ENCODE measurements at places on chromosomes 3 and 15.
A peak's percentile ranks its signal among the peaks of the same experiment; 100 is the strongest.

DNA sequence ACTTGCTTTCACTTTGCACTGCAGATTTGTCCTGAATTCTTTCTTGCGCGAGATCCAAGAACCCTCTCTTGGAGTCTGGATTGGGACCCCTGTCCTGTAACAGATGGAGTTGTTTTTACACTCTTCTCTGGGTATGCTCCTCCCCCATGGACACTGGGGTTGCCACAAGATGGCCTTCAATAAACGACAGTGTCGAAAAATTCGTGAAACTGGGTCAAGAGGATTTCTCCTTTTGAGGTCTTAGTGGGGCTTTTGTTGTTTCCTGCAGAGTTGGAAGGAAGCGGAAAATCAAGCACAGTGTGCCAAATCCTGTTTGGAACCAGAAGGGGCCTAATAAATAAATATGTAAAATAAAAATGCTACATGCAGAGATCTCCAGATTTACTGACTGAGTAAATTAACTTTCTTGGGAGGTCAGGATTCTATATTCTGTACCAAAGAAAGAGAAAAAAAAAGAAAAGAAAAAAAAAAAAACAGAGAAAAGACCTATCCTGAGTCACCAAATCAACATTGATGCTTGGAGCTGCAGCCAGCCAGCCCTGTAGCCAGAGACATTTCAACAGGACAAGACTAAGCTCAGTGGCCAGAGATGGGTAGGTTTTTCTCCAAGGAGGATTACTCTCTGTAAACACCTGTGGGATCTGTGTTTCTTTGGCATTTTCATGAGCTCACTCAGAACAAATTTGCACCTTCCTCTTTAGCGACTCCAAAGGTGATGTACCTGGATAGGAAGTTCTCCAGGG, 24.8 kb downstream of the CCDC80 start:
- DNase-seq = no peak

- no peak for DNase-seq
These were observed 582.8 kb downstream of the PDCD6IP start for GRCh38 chr3:34381243-34381642.

DNA sequence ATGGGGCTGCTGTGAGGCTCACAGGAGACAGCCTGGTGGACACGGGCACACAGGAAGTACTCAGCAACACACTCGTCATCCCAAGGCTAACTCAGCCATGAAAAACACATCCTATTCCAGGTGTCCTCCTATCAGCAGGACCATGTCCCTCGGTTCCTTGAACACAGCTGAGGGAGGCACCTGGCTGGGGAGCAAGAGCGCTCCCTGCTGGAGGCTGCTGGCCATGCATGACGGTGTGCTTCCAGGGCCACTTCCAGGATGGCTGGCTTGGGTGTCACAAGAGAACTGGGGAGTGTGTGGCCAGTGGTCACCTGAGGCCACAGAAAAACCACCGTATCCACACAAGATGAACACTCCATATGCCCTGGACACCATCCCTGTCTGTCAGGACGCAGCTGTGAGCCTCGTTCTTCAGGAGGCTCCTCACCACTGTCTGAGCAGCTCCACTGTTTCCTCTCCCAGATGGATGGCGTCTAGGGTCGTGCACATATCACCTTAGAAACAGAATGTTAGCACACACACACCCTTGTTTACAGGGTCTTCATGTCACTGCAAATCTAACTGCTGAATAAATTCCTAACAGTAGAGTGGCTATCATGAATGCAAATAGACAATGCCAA, 31.0 kb downstream of the POC1A start:
- peak; percentile 66 for DNase-seq

DNA sequence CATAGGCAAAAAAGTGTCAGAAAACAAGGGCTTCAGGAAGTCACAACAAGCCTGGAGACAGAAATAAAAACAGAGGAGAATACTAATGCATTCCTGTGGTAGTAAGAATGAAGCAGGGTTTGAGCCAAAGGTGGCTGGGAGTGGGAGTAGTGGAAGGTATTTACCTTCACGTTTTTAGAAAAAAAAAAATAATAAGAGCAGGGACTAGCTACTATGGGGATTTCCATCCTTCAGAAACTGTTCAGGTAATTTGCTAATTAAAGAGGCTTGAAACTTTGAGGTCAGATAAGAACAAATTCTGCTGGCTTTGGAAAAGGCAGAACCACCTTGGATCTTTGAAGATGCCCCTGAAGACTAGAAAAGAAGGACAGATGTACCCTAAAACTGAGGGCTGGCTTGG, 18.4 kb downstream of the ILDR1 start:
- no peak for DNase-seq

- DNase-seq = no peak
These were observed 181.8 kb downstream of the SSR3 start for GRCh38 chr3:156373095-156373494.

DNA sequence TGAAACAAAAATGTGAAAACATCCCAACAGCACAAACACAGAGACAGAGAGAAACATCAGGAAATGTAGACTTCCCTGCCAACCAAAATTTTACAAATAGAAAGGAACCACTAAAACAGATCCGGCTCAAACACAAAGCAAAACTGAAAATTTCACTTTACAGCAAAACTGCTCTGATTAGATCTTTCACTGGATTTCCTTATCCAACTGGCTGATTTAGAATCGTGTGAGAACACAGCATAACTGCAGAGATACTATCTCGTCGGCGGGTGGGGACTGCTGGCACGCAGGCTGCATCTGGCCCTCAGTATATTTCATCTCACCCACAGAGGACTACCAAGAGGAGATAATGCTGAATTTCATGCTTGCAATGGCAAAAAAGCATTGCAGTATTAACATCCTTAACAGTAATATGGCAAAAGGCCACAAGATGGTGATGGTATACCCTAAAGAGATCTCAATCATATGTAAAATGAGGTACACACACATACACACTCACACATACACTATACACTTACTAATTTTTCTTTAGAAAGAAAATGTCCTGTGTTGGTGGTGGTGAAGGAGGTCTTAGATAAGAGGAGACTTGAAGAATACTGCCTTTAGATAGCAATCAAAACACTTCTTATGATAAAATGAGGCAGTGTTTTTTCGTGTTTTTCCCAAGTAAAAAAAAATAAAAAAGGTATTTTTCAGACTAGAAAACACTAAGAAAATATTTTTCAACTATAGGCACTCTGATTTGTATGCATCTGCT, 10.6 kb upstream of the LEO1 start:
- peak; percentile 2 for DNase-seq

- no peak for DNase-seq
These were observed 211.9 kb downstream of the EBLN2 start for GRCh38 chr3:73273341-73273740.

DNA sequence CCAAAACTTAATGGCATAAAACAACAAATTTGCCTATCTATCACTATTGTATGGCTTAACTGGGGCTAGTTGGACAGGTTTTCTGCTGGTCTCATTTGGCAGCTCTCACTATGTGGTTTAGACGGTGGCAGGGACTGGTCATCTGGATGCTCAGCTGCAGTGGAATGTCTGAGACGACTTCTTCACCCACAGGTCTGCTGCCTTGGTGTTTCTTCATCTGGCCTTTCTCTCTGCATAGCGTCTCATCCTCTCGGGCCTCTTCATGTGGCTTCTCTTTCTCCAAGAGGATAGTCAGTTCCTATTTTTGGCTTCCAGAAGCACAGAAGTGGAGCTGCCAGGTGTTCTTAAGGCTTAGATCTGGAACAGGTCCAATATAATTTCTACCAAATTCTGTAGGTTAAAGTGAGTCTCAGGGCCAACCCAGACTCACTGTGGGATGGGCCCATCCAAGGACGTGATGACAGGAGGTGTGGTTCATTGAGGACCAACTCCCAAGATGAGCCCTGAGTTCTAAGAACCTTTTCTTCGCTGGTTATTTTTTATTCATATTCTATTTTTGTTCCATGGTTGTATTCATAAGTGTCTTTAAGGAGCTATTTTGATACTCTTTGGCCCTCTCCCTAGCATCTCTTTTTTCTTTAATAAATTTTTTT, 18.6 kb downstream of the UBE2Q2 start:
- DNase-seq = no peak

DNA sequence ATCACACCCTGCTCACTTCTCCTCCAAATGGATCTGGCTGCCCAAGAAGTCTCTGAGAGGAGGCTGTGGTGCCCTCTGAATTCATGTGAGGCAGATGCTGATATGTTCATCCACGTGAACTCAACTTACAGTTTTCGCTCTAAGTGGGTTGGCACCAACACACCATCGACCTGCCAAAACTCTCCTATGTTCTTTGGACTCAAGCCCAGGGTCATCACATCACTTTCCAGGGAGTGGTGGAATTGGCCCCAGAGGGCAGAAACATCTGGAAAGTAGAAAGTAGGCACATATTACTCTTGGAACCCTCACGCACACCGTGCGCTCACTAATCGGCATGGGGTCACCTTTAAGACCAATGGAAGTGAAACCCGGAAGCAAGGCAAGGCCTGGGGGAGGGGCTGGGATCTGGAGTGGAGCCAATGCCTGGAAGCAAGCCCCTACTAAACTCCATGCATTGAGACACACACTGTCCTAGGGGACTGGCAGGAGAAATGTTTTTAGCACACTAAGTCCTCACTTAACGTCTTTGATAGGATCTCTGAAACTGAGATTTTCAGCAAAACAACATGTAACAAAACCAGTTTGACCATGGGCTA, 41.4 kb downstream of the SSUH2 start:
- no peak for DNase-seq

DNA sequence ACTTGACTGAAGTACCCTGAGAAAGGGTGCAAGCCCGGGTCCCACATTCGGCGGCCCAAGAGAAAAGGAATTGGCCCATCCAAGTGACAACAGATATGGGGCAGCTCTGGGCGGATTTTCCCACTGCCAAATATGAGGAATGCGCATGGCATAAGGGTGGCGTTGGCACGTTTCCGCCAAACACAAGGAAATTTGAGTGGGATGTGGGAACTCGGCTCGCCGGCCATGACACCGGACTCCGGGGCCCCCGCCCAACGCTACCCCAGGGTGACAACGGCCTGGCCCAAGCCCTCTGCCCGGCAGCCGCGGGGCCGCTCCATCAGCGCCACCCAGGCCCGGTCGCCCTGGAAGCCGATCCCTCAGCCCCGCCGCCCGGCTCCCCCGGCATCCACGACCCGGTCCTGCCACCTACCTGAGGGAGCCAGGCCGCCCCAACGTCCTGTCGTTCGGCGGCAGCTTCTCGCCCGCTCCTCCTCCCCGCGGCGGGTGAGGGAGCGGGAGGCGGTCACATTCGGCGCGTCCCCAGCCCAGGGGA, 449 bp downstream of the RAF1 start:
- peak; percentile 41 for DNase-seq

DNA sequence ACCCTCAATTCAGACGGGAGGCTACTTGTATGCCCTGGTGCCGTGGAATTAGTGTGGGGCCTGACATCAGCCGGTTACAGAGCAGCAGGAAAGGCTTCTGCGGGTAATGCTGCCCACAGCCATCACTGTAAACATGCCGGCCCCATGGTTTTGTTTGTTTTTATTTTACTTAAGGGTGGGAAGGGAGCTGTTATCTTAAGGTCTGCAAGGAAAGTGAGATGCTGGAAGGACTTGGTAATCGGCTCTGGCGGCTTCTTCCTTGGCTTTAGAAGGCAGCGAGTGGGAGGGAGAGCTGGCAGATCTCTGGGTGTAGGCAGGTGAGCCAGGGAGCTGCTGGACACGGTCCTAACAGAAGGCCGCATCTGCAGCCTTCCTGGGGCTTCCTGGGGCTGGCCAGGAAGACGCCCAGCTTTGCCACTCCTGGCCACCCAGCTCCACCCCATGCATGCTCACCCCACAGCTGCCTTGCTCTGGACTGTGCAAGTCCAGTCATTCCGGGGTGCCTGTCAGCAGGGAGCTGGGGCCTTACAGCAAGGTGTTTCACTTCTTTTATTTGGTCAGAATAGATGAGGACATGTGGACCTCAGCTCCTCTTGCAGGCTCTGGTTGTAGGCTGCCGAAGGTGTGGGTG, 54.1 kb upstream of the FURIN start:
- DNase-seq = no peak

GRCh38 chr3:64873400-64873799, 185.6 kb upstream of the ADAMTS9 start:
- no peak for DNase-seq

GRCh38 chr15:92914768-92915221, 14.7 kb downstream of the CHD2 start:
- DNase-seq = no peak

- DNase-seq = peak; percentile 51
These were observed 4.9 kb upstream of the IL17RD start for GRCh38 chr3:57169872-57170623.

GRCh38 chr3:175957427-175957826, 1098.3 kb downstream of the NAALADL2 start:
- no peak for DNase-seq

- DNase-seq = no peak
These were observed 27.6 kb downstream of the CHST14 start for GRCh38 chr15:40498418-40498817.

GRCh38 chr15:45729141-45729540, 94.3 kb downstream of the SQOR start:
- DNase-seq = no peak

GRCh38 chr3:13715167-13715954, 164.5 kb downstream of the WNT7A start:
- no peak for DNase-seq

DNA sequence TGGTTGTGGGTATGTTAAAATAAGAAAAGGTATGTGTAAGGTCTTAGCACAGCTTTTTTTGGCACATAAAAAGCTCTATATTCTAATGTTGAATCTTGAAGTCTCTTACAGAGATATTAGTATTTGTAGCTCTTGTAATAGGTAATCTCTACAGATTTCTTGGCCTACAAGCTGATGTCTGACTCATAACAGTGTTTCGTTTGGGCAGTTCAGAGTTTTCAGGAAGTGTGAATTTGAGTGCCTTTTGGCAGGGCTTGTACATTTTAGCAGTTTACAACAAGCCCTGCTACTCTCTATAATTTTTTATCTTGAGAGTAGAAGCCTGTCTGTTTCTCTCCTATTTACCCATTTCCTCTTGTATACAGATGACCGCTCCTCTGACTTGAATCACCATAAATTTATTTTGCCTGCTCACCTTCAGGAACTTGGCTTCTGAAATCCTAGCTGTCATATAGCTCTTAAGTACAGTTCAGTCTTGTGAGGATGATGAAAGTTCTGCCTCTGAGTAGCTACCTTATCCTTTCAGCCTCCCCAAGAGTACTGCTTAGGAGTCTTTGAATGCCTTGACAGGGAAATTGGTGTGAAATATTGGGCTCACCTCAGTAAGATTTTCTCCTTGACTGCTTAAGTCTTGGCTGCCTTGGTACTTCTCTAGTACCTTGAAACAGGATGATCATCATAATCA, 419.9 kb upstream of the RARB start:
- DNase-seq = no peak

GRCh38 chr3:185605566-185605965, 19.5 kb downstream of the SENP2 start:
- DNase-seq = no peak

DNA sequence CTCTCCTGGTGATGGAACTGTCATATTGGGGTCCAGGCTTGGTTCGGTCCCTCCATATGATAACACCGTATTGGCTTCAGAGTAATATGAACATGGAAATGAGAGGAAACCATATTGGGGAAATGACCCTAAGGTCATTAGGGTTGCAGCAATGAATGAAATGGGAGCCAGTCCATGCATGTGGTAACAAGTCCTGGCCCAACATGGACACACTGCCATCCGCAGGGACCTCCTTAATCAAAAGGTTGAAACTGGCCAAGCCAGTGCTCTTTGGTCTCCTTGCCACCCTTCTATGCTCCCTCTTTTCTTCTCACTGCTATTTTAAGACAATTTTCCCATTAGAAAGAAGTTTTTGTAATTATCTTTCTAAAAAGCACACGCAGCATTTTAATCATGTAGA, 8.3 kb downstream of the SHC4 start:
- DNase-seq = no peak
